Endodermal cell (in vitro differentiated cells): ENCODE measurements at places on chromosomes 4 and X. TPM values are rescaled to one million over a fixed set of nuclear protein-coding genes. Genes with fewer than 3 reads are reported as not detected.

DNA sequence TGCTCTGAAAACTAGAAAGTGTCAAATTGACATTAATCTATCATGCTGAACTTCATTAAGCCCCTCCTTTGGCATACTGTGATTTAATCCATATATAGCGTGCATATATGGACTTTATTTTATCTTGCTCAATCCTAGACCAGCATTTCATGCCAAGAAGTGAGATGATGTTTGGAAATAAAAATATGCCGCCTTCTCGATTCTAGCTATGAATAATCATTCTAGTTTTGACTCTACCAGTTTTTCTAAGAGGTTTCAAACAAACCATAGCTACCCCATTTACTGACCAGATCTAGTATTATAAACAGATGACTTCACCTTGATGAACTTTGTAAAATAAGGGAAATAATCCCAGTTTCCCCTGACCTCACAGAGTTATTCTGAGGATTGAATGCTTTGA lies 95.0 kb downstream of the ARX start:
- H3K27me3 ChIP-seq = no peaks in the 10 kb centered on the region
- no peak overlapping the region for H3K27ac ChIP-seq
- no peak overlapping the region for H3K4me3 ChIP-seq
- DNase-seq = no peak
- H3K4me1 ChIP-seq = no peaks in the 10 kb centered on the region

DNA sequence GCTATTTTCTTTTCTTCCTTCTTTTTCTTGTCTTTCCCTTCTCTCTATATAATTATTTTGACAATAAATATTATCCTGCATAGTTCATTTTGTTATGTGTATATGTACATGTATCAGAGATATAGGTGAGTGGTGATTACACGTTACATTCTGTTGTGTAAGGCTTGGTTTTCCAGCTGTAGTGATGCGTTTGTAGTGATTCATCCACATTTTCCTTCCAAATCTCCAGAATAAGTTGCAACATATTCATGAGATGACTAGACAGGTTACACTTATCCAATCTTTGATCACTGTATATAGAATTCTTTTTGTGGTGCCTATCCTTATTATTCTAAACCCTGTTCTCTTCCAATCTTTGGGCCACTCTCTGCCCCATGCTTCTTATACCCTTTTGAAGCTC lies 540.2 kb downstream of the GBA3 start:
- no peak overlapping the region for H3K27ac ChIP-seq
- H3K36me3 ChIP-seq = no peaks in the 10 kb centered on the region
- H3K27me3 ChIP-seq = no peaks in the 10 kb centered on the region

GRCh38 chr4:175346376-175346775 lies 428.2 kb downstream of the ADAM29 start:
- H3K4me1 ChIP-seq = no peaks in the 10 kb centered on the region
- no peak overlapping the region for H3K27ac ChIP-seq
- H3K4me3 ChIP-seq = no peak overlapping the region
- no peaks in the 10 kb centered on the region for H3K36me3 ChIP-seq
- no peaks in the 10 kb centered on the region for H3K27me3 ChIP-seq

The CLNK gene
- total RNA-seq = not detected in 3 replicates

DNA sequence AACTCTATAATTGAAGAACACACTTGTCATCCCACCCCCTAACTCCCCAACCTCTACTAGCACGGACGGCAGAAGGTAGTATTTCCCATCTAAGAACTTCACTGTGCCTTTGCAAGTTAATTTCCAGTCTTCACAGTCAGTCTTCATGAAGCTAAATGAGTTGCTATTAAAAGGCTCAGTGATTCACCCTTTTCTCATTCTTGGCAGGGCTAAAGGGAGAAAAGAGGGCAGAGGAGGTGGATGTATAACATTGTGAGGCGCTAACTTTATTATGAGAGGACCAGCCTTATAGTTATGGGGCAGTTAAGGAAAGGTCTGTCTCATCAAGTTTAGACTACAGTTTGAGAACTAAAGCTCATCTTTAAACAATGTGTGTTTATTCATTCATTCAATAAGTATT lies 161.0 kb upstream of the S100G start:
- H3K4me3 ChIP-seq = no peak overlapping the region
- no peak overlapping the region for H3K27ac ChIP-seq

DNA sequence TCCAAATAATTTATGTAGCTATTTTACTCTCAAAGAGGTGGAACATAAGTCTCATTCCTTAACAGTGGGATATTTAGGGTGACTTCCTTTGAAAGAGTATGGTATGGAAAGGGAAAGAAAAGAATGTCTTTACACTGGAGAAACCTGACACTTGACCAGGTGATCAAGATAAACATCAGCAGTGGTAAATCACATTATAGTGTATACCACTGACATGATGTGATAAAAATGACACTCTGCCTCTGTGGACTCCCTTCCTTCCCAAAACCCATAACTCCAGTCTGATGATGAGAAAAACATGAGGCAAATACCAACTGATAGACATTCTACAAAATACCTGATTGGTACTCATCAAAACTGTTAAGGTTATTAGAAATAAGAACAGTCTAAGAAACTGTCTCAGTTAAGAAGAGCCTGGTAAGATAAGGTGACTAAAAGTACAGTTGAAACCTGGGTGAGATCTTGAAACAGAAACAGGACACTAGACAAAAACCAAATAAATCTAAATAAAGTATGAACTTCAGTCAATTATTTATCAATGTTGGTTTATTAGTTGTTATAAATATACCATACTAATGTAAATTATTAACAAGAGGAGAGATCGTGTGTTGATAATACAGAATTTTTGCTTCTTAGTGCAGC lies 144.2 kb upstream of the PCDH18 start:
- no peak overlapping the region for H3K4me3 ChIP-seq
- no peaks in the 10 kb centered on the region for H3K4me1 ChIP-seq
- H3K27ac ChIP-seq = no peak overlapping the region
- no peaks in the 10 kb centered on the region for H3K36me3 ChIP-seq

The TRPC5OS gene
- not detected in 2 replicates for total RNA-seq

DNA sequence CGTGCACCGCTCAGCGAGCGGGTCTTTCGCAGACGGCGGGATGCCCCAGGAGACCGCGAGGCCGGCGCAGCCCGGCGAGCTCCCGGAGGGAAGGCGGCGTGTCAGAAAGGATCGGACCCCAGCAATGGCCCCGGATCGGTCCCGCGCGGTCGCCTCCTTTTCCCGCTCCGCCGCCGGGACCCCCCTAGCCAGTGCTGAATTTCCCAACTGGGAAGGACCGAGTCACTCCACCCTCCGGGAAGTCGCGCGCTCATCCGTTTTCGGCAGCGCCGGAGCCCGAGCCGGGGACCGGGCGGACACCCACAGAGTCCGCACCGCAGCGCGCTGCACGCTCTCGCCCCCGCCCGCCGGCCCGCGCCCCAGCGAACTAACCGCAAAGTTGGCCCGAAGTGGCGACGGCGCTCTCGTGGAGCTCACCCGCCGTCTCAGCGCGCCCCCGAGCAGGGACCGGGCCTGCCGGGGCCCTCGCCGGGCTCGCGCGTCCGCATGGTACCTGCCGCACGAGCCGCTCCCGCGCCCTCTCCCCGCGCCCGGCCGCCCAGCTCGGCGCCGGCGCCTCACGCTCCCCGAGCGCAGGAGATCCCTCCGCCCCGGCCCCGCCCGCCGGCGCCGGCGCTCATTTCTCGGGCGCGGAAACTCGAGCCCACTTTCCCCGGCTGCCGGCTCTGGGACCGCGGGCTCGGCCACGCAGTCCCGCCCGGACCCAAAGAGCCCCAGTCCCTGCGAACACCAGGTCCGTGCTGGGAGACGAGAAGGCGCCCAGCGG lies at the start of gene FAT1:
Gene FAT1, minus strand, starts transcription at position 565 of the 766 bp plus-strand sequence. CDS start 14,029 bp downstream, outside the sequence.
- H3K4me1 ChIP-seq = peaks cover 2% of the 10 kb centered on the region
- peak; percentile 83 for DNase-seq
- H3K4me3 ChIP-seq = peak within 1 kb of the TSS; percentile 97
- H3K27ac ChIP-seq = peak within 1 kb of the TSS; percentile 81

DNA sequence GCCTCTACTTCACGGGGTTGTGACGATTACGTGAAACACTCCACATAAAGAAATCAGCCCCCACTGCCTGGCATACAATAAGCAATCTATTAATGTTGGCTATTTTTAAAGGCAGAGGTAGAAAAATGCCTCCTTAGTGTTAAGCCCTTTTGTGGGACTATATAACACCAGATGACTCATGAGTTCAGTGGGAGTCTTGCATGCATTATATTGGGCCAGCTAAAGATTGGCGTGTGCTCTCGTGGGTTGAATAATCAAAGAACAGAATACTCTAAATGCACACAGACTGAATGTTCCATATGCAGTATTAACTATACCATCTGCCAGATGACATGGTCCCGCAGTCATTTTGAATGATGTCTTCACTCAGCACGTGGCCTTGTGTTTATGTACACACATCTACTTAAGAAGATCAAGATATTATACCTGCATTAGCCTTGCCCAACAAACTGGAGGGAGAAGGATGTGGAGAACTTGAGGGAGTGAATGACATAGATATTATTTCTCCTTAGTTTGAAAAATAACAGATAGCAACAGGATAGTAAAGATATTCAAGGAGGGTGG lies 85.0 kb upstream of the MYOZ2 start:
- H3K4me1 ChIP-seq = no peaks in the 10 kb centered on the region
- no peak for DNase-seq
- H3K36me3 ChIP-seq = no peaks in the 10 kb centered on the region
- no peaks in the 10 kb centered on the region for H3K27me3 ChIP-seq

- no peaks in the 10 kb centered on the region for H3K36me3 ChIP-seq
- H3K27me3 ChIP-seq = no peaks in the 10 kb centered on the region
- no peak overlapping the region for H3K4me3 ChIP-seq
- DNase-seq = no peak
- no peaks in the 10 kb centered on the region for H3K4me1 ChIP-seq
Observed at GRCh38 chr4:37132975-37133360, 111.6 kb upstream of the NWD2 start.

GRCh38 chr4:184250795-184251669 lies 33.4 kb upstream of the ENPP6 start:
- no peaks in the 10 kb centered on the region for H3K4me1 ChIP-seq
- no peaks in the 10 kb centered on the region for H3K27me3 ChIP-seq
- DNase-seq = no peak

DNA sequence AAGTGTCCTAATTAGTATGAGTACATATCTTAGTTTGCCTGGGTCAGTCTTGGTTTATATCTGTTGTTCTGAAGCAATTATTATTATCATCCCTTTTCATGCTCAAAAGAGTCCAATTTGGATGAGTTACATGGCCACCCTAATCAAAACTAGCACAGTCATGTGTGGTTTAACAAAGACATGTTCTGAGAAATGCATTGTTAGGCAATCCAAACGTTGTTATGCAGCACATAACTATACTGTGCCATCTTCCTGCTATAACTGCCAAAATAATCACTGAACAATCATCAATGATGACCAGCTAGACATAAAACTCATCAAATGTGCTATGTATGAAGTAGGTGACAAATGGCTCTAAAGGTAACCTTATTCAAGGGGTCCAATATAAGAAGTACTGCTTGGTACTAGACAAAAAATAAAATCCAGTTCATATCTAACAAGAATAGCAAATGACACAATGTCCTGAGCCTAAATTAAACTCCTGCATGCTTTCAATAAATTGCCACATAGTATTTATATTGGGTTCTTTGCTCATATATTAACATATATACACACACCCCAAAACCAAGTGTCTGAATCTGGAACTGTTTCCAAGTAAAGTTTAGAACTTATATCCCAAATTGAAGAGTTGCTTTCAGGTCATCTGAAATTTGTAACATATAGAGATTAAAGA lies 41.9 kb downstream of the CNOT6L start:
- H3K36me3 ChIP-seq = no peaks in the 10 kb centered on the region
- DNase-seq = no peak
- H3K27ac ChIP-seq = no peak overlapping the region
- H3K4me3 ChIP-seq = no peak overlapping the region
